Activated CD8-positive, alpha-beta memory T cell treated with anti-CD3 and anti-CD28 coated beads, Interleukin-2, amount 10 ng/mL, durations not matched to agents 7 days and 5 days (primary cell): ENCODE measurements at places on chromosomes 6 and 20. TPM values are rescaled to one million over a fixed set of nuclear protein-coding genes. Genes with fewer than 3 reads are reported as not detected.

The ZC3H12D gene
- total RNA-seq: 37.5 TPM

The PHACTR1 gene
- total RNA-seq: 2.2 TPM

The PLCB1 gene
- total RNA-seq: 2.4 TPM

The SOX4 gene
- 0.76 TPM for total RNA-seq

The CGA gene
- not detected for total RNA-seq

The MTFR2 gene
- 31.8 TPM for total RNA-seq

The SMIM28 gene
- total RNA-seq: not detected

The C6orf136 gene
- 32.5 TPM for total RNA-seq

The CRISP2 gene
- total RNA-seq: not detected

The TPMT gene
- total RNA-seq: 5.6 TPM

The HLA-DPB1 gene
- 150 TPM for total RNA-seq

The PLN gene
- total RNA-seq: not detected

DNA sequence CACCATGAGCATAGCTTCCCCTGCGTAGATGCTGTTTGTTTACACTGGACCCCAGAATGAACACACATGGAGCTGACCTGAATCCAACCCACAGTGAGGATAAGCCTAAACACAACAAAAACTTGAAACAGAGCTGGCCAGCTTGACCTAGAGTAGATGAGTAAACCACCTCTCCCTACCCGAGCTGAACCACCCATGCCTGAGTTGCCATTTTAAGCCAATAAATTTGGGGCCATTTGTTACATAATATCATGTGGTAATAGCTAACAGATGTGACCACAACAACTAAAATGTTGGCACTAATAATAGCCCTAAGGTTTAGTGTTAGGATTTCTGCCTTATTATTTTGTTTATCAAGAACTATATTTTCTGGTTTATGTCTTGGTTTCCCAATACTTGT, 103.2 kb upstream of the GRIK2 start:
- H3K27ac ChIP-seq: no peak overlapping the region
- DNase-seq: no peak
- no peaks in the 10 kb centered on the region for H3K36me3 ChIP-seq

GRCh38 chr6:73028124-73028766, 197.1 kb downstream of the KHDC1L start:
- H3K4me3 ChIP-seq: no peak overlapping the region
- H3K27ac ChIP-seq: no peak overlapping the region
- H3K36me3 ChIP-seq: no peaks in the 10 kb centered on the region
- no peak for DNase-seq
- no peaks in the 10 kb centered on the region for H3K27me3 ChIP-seq
- peaks cover 16% of the 10 kb centered on the region for H3K4me1 ChIP-seq

- H3K36me3 ChIP-seq: peaks cover 1% of the 10 kb centered on the region
- DNase-seq: peak; percentile 65
- peaks cover 4% of the 10 kb centered on the region for H3K27me3 ChIP-seq
Observed at GRCh38 chr6:157486572-157486971, 105.6 kb downstream of the ZDHHC14 start.

DNA sequence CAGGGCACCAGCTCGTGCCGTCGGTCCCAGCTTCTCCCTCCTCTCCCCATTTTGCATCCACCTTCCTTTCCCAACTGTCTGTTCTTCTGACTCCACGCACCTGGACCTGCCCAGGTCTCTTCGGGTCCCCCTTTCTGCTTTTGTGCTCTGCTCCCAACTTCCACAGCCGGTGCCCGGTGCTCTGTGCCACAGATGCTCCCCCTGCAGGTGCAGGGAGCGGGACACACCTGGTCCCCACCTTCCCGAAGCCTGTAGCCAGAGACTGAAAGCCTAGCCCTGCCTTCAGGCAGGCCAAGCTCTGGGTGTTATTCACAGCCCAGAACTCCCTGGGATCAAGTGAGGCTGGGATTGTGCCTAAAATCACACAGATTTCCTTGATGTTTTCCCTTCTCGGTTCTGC, 24.6 kb upstream of the BMP7 start:
- H3K27me3 ChIP-seq: peaks cover 46% of the 10 kb centered on the region
- H3K36me3 ChIP-seq: no peaks in the 10 kb centered on the region
- H3K4me3 ChIP-seq: no peak overlapping the region
- no peaks in the 10 kb centered on the region for H3K4me1 ChIP-seq

GRCh38 chr6:39867592-39867991, 66.7 kb downstream of the MOCS1 start:
- H3K4me3 ChIP-seq: no peak overlapping the region
- H3K27ac ChIP-seq: no peak overlapping the region
- H3K27me3 ChIP-seq: no peaks in the 10 kb centered on the region
- H3K4me1 ChIP-seq: no peaks in the 10 kb centered on the region
- no peak for DNase-seq
- H3K36me3 ChIP-seq: no peaks in the 10 kb centered on the region

DNA sequence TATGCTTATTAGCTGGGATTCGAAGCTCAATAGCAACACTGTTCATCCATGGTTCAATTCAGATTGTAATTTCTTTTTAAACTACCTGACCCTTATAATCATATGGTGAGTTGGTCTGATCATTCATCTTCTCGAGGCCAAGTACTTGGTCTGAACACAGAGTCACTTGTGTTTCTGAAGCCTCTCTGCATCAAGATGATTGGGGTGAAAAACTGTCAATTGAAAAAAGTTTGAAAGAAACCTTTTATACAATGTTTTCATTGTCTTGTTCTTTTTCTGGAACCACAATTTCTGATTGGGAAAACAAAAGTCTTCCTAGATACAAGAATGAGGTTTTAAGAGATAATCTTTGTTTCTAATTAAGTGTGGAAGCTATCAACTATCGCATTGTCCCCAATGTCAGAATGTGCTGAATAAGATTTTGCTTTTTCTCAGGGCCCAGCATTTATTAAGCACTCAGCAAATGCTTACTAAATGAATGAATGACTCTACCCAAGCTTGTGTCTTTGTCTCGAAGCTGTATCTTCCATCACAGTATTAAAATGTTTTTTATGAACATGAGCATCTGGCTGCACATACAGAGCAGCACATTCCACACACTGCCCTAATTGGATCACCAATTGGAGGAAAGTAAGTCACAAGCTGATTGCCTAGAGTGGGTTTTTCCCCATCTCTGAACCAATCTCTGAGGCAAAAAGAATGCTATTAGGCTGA, 45.0 kb upstream of the MOXD1 start:
- H3K27me3 ChIP-seq: no peaks in the 10 kb centered on the region
- no peak overlapping the region for H3K4me3 ChIP-seq
- H3K36me3 ChIP-seq: peaks cover 7% of the 10 kb centered on the region

DNA sequence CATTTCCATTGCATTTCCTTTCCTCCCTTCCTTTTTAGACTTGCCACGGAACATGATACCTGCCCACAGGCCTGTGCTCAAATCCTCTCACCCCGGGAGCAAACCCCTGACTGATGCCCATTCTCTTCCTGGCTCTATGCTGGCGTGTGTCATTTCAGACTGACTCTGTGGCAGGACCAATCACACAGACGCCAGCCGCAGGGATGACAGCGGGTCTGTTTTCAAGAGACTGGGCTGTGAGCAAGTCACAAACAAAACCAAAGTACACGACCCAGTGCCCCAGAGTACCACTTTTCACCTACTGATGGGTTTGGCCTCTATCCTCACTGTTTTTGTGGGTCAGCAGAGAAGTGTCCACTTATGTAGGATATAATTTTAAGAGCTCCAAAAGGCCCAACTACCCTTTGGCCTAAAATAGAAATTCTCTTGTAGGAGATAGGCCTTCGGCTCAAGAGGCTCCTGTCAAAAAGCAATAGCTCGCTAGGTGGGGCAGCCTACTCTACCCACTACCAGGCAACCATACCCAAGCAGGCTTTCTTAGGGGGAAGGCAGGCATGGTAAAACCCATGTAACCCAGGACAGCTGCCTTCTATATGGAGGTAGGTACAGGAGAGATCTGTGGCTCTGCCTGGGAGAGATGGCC, 215.7 kb downstream of the CDC5L start:
- peak; percentile 12 for DNase-seq
- no peaks in the 10 kb centered on the region for H3K36me3 ChIP-seq
- no peak overlapping the region for H3K27ac ChIP-seq
- H3K4me3 ChIP-seq: no peak overlapping the region
- H3K27me3 ChIP-seq: no peaks in the 10 kb centered on the region

- no peak overlapping the region for H3K27ac ChIP-seq
- no peak overlapping the region for H3K4me3 ChIP-seq
- peaks cover 32% of the 10 kb centered on the region for H3K4me1 ChIP-seq
- peaks cover 47% of the 10 kb centered on the region for H3K27me3 ChIP-seq
- peak; percentile 62 for DNase-seq
Observed at GRCh38 chr6:166257911-166258318, 50.3 kb downstream of the PRR18 start.

DNA sequence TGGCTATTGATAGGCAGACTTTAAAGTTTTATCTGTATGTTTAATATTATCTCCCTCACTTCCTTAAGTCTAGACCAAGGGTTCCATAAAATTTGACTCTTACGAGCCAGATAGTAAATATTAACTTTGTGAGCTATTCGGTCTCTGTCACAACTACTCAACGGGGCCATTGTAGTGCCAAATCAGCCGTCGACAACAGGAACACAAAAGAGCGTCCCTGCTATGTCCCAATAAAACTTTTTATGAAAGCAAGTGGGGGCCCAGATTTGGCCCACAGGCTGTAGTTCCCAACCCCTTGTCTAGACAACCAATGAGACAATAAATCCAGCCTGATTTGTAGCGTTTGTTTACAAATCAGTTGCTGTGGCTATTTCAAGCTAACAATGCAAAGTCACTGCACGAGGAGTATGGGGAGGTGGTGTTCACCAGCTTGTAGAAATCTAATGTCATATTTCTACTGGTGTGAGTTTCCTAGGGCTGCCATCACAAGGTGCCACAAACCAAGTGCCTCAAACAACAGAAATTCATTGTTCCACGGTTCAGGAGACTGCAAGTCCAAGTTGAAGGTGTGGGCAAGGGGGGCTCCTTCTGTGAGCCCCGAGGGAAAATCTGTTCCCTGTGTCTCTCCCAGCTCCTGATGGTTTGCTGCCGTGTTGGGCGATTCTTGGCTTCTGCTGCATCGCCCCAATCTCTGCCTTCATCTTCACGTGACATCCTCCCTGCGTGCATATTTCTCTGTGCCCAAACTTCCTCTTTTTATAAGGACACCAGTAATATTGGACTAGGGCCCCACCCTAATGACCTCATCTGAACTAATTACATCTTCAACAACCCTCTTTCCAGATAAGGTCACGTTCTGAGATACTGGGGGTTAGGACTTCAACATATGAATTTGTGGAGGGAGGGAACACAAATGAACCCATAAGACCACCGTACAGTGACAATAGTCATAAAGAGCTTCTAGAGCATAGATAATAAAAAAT, 356.0 kb upstream of the JARID2 start:
- DNase-seq: no peak
- no peak overlapping the region for H3K27ac ChIP-seq
- H3K4me3 ChIP-seq: no peak overlapping the region
- no peaks in the 10 kb centered on the region for H3K4me1 ChIP-seq
- no peaks in the 10 kb centered on the region for H3K36me3 ChIP-seq

- no peaks in the 10 kb centered on the region for H3K36me3 ChIP-seq
- H3K27me3 ChIP-seq: peaks cover 13% of the 10 kb centered on the region
- peak; percentile 47 for DNase-seq
- H3K4me1 ChIP-seq: no peaks in the 10 kb centered on the region
- H3K27ac ChIP-seq: no peak overlapping the region
Observed at GRCh38 chr20:58192567-58192966, 35.9 kb downstream of the ANKRD60 start.

- DNase-seq: no peak
- no peaks in the 10 kb centered on the region for H3K27me3 ChIP-seq
- H3K27ac ChIP-seq: no peak overlapping the region
- peaks cover 35% of the 10 kb centered on the region for H3K4me1 ChIP-seq
Observed at GRCh38 chr6:135191508-135192255, 10.6 kb downstream of the MYB start.

DNA sequence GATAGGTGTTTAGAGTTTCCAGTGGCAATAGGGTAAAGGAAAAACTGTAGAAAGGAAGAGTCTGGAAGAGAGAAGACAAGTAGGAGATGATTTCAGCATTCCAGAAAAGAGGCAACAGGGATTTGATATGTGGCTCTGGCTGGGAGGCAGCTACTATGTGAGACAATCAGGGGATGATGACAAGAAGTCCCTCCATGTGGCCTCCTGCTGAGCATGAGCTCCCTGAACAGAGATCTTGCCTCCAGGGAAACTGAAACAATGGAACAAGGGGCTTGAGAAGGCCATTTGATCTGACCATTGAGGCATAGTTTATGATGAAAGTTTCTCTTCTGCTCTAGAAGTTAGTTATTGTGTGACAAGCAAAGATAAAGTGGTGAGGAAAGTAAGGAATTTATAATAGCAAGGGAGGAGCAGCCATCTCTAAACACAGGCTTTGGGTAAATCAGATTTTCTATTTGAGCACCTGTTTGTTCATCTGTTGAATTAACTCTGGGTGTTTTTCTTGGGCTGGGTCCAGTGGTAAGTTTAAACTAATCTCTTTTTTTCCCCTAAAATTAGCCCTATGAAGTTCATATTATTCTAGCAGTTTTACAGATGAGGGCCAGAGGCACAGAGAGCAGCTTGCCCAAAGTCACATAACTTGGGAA, 3.0 kb upstream of the GPX5 start:
- peaks cover 69% of the 10 kb centered on the region for H3K27me3 ChIP-seq
- H3K27ac ChIP-seq: no peak overlapping the region
- no peak overlapping the region for H3K4me3 ChIP-seq
- no peaks in the 10 kb centered on the region for H3K36me3 ChIP-seq
- DNase-seq: no peak
- H3K4me1 ChIP-seq: peaks cover 19% of the 10 kb centered on the region

DNA sequence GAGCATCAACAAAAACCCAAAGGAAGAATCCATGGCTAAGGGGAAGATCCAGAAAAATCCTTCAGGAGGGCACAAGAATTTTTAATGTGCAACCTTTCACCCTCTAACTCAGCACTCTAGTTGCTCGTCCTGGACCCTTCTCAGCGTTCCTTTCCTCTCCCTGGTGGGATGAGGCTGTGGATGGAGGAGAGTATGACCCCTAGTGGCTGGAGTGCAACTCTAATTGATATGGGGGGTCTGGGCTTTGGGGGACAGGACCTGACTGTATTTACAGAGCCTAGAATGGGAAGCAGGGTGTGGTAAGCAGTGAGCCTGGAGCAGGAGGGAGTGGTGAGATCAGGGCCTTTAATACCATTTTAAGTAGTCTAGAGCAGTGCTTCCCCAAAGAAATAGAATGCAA, 83.9 kb upstream of the CEP85L start:
- no peak for DNase-seq
- H3K27ac ChIP-seq: no peak overlapping the region
- no peak overlapping the region for H3K4me3 ChIP-seq
- no peaks in the 10 kb centered on the region for H3K27me3 ChIP-seq

- no peak for DNase-seq
- no peaks in the 10 kb centered on the region for H3K4me1 ChIP-seq
- H3K36me3 ChIP-seq: no peaks in the 10 kb centered on the region
- H3K27ac ChIP-seq: no peak overlapping the region
- no peaks in the 10 kb centered on the region for H3K27me3 ChIP-seq
Observed at GRCh38 chr6:113597231-113597583, 259.9 kb upstream of the MARCKS start.

- H3K27ac ChIP-seq: no peak overlapping the region
- no peaks in the 10 kb centered on the region for H3K4me1 ChIP-seq
- DNase-seq: no peak
- H3K27me3 ChIP-seq: no peaks in the 10 kb centered on the region
Observed at GRCh38 chr20:19252451-19253120, 40.1 kb downstream of the SLC24A3 start.
